ENCODE measurements at places on chromosomes 1 and 21. TPM values are rescaled to one million over a fixed set of nuclear protein-coding genes. Genes with fewer than 3 reads are reported as not detected.

Gene ATP6V1G3
- not detected for total RNA-seq

DNA sequence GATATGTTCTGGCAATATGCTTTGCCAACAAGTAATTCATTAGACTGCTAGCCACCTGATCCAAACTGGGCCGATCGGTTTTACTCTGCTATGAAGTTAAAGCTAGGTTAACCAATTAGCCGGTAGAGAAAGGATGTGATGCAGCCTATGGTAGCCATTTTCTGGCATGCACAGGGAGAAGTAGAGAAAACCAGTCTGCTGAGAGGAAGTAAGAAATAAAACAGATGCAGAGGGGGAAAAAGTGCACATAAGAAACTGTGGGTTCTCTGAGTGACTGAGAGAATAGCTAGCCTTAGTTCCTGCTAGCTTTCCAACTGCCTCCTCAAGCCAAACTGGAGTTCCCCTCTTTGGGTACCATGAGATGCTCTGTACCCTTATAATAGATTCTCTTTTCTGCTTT lies 52.8 kb downstream of the ARID4B start:
- no peak for ATAC-seq

DNA sequence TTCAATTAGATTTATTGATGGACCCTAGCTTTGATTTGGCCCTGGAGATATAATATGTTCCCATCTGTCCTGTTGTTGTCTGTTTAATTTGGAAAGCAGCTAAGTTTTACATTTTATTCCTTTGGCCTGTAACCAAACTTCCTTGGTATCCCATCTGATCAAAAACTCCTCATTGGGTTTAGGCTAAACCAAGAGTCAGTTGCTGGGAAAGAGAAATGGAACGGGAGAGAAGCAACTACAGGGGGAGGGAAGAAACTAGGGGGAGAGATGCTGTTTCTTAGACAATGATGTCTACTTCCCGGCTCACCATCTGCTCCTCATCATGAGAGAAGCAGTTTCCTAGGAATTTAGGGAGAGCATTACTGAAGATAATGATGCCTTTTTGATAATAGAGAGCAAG lies 141.8 kb downstream of the SYT2 start:
- no peak for ATAC-seq

GRCh38 chr1:234928642-234929041 lies 200.0 kb downstream of the TOMM20 start:
- ATAC-seq, result no peak

DNA sequence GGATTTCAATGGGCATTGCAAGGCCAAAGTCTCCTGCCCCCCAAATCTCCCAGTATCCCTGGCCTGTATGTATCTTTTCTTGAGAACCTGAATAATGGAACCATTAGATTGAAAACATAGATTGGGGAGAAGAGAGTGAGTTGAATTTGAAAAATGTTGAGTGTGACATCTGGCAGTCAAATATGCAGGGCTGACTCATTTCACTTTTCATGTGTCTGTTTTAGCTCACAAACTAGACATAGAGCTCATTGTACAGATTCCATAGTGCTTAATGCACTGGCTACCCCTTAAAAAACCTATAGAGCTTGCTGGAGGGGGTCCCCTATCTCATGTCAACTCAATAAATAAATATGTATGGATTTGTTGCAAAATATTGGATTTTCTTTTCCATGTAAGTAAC lies 30.8 kb downstream of the DDR2 start:
- no peak for ATAC-seq

DNA sequence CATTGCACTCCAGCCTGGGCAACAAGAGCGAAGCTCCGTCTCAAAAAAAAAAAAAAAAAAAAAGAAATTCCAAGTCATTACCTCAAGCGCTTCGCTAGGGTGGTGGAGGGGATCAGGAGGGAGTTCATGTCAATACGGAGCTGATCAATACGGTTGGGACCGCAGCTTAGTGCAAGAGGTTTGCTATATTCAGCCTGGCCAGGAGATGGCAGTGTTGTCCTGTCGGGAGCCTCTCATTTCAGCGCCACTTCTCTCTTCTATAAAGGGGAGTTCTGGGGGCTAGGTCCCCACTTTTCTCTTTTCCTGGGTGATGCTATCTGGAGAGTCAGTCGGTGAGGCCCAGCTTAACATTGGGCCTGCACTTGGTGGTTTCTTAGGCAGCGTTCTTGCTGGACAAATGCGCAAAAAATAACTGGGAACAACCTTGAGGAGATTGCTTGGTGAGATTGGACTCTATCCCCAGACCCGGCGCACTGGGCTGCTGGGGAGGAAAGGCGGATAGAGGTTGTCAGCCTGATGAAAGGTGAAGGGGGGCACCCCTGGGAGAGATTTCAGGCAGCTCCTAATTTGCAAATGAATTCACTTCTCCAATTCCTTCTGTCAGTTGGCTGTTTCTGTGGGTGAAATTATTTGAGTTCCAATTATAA lies 40.4 kb downstream of the KIAA0040 start:
- ATAC-seq, result peak; percentile 74

Gene PEX14
- 16.2 TPM for total RNA-seq

DNA sequence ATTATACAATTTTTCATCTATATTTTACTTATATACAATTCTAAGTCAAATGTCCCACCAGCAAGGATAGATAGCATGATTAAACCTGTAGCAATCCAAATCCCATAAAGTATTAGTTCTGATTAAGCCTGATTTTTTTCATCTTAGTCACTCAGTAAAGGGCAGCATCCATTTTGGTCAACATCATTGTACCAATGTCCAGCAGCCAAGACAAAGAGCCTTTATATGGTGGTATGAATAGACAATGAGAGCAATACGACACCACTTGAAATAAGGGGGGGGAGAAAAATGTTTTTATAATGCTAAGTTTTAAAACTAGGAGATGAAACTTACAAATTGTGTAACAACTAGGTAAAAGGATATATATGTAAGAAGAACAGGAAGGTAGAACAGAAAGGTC lies 7.4 kb downstream of the ZNF644 start:
- no peak for ATAC-seq

GRCh38 chr1:225454733-225455132 lies 26.9 kb upstream of the LBR start:
- peak; percentile 85 for ATAC-seq

Measured in esophagus mucosa (tissue), 1 donor.